ENCODE measurements at places on chromosomes 5 and 9.

DNA sequence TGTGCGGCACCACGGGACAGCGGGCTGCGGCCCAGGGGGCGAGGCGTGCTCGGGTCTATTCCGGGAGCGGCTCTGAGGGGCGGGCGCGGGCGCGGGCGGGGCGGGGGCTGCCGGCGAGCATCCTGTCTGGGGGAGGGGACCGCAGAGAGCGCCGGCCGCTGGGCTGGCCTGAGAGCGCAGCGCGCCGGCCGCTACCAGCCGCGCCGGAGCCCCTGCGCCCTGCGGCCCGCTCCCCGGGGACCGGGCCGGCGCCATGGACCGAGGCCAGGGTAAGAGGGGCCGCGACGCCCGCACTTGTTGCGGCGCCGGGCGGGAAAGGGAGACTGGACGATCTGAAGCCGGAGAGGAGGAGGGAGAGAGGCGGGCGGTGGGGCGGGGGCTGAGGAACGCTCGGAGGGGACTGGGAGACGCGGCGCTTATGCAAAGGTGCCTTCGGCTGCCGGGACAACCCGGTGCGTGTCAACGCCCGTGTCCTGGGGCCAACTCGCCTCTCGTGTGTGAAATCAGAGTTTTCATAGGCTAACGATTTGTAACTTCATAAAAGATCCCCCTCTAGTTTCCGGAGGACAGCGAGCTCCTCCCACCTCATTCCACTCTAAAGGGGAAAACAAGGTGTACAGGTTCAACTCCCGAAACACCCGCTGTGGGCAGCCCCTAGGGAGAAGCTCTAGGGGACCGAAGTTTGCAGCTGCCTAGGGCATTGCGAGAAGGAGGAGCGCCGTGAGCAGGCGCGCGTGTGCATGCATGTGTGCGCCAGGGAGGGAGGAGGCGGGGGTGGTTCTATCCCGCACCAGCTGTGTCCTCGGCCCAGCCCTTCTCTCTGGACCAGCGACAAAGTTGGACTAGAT lies at the start of gene AFAP1L1:
AFAP1L1 (plus strand) TSS at position 144 of the 848 bp plus-strand sequence; CDS start at position 254, 110 bp downstream.
- no peak for DNase-seq

DNA sequence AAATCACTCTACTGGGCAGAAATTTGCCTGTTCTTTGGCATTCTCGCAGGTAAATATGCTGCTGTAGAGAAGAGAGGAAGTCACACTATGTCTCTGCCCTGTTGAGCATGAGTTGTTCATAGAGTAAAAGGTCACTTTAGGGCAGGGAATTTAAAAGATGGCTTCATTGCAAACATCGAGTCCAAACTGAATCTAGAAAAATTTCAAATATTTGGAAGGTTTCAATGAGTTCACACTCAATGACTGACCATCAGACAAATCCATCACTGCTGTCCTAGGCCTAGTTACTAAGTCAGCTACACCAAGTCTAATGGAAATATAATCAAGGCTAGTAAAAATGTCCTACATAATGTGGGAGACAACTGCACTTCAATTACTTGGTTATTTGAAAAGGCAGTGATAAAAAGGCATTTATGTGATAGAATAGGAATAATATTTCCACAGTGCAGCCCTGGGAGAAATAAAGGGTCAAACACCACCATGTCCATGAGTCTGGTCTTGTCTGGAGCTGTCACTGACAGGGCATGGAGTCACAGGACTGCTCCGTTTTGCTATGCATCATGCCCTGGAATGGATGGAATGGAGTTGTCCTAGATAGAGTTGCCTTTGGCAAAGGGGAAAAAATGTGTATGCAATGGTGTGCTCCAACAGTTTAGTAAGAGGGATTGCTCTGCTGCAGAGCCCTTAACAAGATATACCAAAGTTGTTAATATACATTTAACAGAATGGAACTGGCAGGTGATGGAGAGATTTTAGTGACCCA lies 218.5 kb upstream of the DAPK1 start:
- no peak for DNase-seq

GRCh38 chr5:72184408-72184807 lies 77.1 kb downstream of the MAP1B start:
- no peak for DNase-seq

DNA sequence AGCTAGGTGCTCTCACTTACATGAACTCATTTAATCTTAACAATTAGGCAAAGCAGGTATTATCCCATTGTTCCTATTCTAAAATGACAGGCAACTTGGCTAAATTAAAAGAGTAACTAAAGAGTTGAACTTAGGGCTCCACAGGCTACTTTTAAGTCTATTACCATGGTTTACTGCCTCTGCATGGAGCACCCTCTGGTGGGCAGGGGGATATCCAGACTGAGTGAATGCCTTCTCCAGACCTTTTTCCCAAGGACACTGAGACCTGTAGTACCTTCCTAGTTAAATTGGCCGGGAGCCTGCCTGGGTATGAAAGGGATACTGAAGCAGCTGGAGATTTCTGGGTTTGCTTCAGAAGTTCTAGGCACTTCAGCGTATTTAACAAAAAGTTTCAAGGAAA lies 238.1 kb downstream of the ELAVL2 start:
- DNase-seq = no peak

- no peak for DNase-seq
These were observed 13.5 kb upstream of the MCCC2 start for GRCh38 chr5:71573591-71573990.

- DNase-seq = no peak
These were observed 10.9 kb upstream of the RXFP3 start for GRCh38 chr5:33925278-33925677.

DNA sequence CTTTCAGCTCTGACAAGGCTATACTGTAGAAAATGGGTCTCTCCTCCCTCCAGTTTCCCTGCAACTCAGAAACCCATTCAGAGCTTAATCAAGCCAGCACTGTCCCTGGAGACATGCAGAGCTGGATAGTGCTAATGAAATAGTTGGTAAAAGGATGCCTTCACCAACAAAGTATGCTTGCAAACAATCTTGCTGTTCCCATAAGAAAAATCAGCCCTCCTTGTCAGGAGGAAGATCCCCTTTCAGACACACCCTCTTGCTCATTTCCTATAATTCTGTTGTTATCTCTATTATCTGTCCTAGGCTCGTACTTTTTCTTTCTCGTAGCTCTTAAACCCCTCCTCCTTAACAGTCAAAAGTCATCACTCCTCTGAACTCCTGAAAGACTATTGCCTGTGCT lies 9.9 kb upstream of the OSMR start:
- DNase-seq = no peak

GRCh38 chr5:5854087-5854486 lies 431.6 kb downstream of the ICE1 start:
- no peak for DNase-seq

GRCh38 chr5:98624145-98624880 lies 149.2 kb upstream of the RGMB start:
- no peak for DNase-seq

DNA sequence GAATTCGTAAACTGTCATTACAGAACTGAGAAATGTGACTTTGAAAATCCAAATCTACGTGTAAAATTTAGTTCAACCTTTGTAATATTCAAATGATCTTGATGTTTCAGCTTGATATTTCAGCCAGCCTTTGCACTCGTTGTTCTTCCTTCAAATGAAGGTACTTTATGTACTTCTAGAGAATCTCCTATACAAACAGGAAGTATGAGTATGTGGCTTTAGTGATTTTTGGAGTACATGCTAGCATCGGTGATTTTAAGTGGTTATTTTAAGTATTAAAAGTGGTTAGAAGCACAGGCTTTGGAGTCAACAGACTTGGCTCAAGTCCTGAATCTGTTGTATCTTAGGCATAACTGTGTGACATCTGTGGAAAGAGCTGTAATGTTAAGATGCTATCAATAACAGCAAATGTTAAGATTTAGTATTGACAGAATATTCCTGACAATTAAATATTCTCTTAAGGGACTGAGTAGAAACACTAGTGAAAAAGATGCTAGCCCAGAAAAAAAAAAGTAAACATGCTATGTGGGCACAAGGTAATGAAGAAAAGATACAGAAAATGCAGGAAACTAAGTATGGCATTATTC lies 398.0 kb downstream of the ADGRV1 start:
- DNase-seq = no peak

GRCh38 chr9:14170973-14171596 lies 142.9 kb downstream of the NFIB start:
- DNase-seq = no peak

- no peak for DNase-seq
These were observed 120.8 kb downstream of the EMB start for GRCh38 chr5:50320131-50320749.

- no peak for DNase-seq
These were observed 9.4 kb upstream of the SMIM23 start for GRCh38 chr5:171776213-171776612.

GRCh38 chr9:127629468-127630081 lies 17.5 kb downstream of the STXBP1 start:
- DNase-seq = no peak

DNA sequence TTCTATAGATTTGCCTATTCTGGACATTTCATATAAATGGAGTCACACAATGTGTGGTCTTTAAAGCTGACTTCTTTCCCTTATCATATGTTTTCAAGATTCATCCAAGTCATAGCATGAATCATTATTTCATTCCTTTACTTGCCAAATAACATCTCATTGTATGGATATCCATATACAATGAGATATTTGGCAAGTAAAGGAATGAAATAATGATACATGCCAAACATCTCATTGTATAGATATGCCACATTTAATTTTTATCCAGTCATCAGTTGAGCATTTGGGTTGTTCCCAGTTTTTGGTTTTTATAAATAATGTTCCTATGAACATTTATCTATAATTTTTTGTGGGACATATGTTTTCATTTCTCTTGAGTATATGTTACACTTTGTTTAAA lies 20.5 kb upstream of the OR2K2 start:
- no peak for DNase-seq

GRCh38 chr9:110541950-110542349 lies 37.6 kb downstream of the SVEP1 start:
- DNase-seq = no peak

- no peak for DNase-seq
These were observed 136.3 kb downstream of the MED27 start for GRCh38 chr9:131943351-131943841.

DNA sequence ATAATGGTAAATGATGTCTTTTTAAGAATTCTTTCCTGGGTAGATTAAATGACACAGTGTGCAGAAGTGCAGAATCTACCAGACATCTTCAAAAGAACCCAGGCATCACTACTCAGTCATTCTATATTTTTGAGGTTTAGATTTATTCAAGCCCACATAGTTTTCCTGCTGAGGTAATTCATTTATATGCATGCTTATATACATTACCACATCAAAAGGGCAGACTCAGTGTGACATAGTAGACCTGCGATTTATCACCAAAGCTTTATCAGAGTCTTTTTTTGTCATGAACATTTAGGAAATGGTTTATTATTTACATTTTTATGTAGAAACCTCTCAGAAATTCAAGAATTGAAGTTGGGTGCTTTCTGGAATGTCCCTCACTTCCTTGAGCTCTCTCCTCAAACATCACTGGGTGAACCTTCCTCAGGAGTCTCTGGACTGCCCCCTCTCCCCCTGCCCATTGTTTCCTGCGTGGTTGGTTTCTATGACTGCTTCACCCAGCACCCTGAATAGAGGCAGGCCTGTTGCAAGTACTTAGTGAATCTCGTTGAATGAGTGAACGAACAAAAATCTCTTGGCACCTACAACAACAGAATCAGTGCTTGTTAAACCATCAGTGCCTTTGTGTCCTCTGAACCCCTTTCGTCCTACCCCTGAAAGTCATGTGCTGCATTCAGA lies 42.5 kb downstream of the ADAMTS16 start:
- DNase-seq = no peak

- DNase-seq = no peak
These were observed 15.7 kb upstream of the OR2Y1 start for GRCh38 chr5:180755601-180756000.

GRCh38 chr5:141822144-141822543 lies 56.1 kb downstream of the PCDH1 start:
- no peak for DNase-seq

DNA sequence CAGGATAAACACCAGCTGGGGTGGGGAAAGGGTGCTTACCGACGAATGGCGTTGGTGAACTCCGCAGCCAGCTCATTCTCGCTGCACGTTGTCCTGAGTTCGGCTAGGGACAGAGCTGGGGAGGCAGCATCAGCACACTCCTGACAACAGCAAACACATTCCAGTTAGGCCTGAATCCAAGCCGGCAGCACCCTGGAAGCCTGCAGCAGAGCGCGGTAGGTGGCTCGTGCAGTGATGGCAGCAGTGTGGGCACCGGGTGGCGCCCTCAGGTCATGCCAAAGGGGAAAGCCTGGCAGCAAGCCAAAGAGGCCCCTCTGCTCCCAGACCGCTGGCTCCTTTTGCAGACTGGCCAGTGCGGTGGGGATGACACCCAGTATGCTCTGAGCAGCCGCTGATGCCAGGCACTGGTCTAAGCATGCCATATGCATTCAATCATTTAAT lies 66.9 kb downstream of the DCP2 start:
- no peak for DNase-seq

- no peak for DNase-seq
These were observed 105.3 kb upstream of the COL5A1 start for GRCh38 chr9:134536101-134536900.

DNA sequence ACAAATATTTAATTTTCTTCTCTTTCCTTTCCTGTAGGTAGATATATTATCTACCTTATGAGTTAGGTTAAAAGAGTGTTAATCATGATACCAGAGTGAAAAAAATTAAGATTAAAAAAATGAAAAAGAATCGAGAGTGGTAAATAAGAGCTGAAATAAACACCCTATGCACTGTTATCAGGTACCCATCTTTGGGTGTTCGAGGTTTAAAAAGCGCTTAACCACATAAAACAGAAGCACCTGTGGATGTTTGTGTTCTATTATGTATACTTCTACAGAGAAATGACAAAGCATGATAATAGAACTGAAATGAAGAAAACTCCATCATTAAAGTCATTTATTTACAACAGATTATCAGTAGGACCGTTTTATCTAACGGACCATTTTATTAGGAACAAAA lies 25.7 kb upstream of the GCNT4 start:
- DNase-seq = no peak

DNA sequence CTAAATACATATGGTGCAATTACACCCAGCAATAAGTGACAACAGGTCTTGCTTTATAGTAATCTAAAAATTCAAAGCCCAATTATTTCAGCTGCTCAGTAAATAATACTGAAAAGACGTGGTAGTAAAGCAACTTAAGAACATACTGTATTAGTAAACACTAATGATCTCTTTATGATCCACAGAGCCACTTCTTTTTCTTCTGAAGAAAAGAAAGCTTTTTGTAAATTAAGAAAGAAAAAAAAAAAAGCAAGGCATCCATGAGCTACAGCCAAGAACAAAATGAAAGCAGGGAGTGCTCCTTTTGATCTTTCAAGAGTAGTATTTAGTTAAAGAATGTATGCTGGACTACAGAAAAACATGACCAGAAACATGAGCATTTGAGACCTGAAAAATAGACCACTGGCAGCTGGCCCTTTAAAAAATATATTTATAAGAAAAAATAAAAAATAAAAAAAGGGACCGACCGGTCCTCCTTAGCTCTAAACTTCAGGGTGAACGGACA lies 348.7 kb downstream of the GLIS3 start:
- DNase-seq = no peak
